ENCODE measurements at places on chromosomes 13 and 19. TPM values are rescaled to one million over a fixed set of nuclear protein-coding genes. Genes with fewer than 3 reads are reported as not detected.
A peak's percentile ranks its signal among the peaks of the same experiment; 100 is the strongest.

The ATP7B gene
- total RNA-seq, result 5.7 TPM

The SPC24 gene
- total RNA-seq, result 0.81 TPM

The OSCAR gene
- total RNA-seq, result 3.9 TPM

The ZNF547 gene
- total RNA-seq, result 2.4 TPM

DNA sequence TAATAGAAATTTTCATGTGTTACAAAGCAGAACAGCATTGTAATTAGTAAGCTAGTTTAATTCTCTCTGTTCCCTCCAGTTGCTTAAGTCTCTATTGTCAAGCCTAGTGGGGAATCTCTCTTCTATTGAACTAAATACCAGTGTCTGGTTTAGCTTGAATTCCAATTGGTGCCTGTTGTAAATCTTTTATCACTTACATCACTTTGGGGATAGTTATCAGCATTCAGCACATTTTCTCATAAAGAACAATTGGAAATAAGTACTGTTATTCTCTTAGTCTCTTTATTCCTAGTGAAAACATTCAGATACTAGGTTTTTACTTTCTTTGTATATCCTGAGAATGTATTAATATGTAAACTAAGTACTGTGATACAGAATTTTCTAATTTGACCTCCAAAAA is 25.2 kb downstream of the IPO5 start:
- no peak for DNase-seq

DNA sequence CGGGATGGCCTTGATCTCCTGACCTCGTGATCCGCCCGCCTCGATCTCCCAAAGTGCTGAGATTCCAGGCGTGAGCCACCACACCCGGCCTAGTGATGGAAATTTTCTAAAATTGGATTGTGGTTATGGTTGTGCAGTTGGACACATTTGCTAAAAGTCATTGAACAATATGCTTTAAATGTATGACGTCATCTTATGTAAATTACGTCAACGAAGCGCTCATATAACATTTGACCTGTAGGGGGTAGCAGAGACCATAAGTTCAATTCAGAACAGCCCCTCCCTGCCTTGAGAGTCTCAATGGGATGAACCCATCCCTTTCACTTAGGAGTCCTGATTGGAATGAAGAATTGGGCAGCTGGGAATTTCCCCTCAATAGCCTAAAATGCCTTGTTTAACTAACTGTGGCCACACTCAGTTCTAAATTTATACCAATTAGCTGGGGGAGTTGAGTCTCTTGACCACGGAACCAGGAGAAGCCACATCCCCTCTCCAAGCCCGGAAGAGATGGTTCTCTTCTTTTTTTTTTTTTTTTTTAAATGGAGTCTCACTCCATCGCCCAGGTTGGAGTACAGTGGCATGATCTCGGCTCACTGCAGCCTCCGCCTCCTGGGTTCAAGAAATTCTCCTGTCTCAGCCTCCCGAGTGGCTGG is 15.2 kb upstream of the TLE6 start:
- DNase-seq, result no peak

- DNase-seq, result no peak
Measured at GRCh38 chr19:46515879-46516350, 20.2 kb upstream of the PNMA8B start.

GRCh38 chr19:42606660-42607351 is 12.1 kb upstream of the CEACAM8 start:
- no peak for DNase-seq

DNA sequence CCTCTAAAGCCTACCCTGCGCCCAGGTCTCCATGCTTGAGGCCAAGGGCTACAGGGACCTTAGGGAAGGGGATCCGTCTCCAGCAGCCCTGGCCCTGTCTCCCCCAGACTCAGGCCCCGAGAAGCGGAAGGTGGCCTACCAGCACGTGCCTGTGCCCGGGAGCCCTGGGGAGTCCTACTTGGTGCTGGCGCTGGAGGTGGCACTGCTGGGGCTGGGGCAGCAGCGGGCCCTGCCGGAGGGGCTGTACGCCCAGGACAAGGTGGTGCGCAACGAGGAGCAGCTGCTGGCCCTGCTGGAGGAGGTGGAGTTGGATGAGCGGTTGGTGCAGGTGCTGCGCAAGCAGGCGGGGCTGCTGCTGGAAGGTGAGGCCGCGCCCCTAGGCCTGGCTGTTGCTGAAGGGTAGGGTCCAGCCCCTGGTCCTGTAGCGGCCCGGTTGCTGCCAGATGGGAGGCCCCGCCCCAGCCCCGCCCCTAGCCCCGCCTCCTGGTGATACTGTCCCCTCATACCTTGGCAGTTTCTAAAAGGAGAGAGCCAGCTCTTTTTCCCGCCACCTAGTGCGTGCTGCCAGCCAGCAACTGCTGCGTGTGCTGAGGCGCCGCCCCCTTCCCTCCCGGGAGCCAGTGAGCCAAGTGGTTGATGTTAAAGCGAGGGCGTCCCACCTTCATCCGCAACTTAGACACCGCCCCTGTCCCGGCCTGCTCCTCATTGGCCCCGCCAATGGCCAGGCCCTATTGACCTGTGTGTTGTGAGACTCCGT is 22.6 kb downstream of the ZSWIM4 start:
- peak; percentile 76 for DNase-seq
